RWPE2 (cell line): ENCODE measurements at places on chromosomes 7 and 10.

GRCh38 chr10:103980288-103980906 lies 13.5 kb downstream of the SLK start:
- H3K36me3 ChIP-seq: peaks cover 6% of the 10 kb centered on the region; the same call in 1 of the 2 replicates
- H3K4me3 ChIP-seq: no peak overlapping the region
- no peak for DNase-seq
- no peaks in the 10 kb centered on the region for H3K27me3 ChIP-seq
- H3K4me1 ChIP-seq: peaks cover 18% of the 10 kb centered on the region

DNA sequence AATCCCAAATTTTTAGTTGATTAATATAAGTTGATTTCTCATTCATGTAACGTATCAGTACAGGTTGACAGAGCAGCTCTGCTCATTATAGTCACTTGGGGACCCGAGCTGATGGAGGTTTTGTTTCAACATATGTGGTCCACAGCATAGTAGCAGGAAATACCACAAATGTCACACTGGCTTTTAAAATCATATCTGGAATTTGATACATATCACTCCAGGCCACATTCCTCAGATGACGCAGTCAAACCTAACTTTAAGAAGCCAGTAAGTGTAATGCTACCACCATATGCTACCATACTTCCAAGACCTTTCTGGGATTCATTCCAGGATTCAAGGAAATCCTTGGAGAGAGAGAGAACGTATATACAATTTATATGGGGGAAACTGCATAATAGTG lies 156.3 kb downstream of the PHF14 start:
- H3K27ac ChIP-seq: no peak overlapping the region
- H3K27me3 ChIP-seq: no peaks in the 10 kb centered on the region
- no peak overlapping the region for H3K4me3 ChIP-seq
- DNase-seq: no peak
- peaks cover under 1% of the 10 kb centered on the region; the same call in 1 of the 2 replicates for H3K36me3 ChIP-seq

DNA sequence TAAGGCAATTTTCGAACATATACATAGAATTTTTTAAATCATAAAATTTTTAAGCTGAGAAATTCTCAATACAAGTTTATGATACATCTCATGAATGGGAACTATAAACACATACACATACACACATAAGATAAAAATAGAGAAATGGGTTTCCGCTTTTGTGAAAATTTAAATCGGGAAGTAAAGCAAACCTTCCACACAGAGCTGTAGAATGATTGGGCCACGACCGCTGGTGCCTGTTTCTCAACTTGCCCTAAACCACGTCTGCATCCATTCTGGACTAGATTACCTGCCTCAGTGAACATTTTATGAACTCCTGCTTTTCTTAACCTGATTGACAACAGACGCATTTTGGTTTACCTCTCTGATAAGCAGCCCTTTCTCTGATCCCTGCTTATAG lies 264.4 kb downstream of the SKAP2 start:
- no peak for DNase-seq
- H3K27me3 ChIP-seq: no peaks in the 10 kb centered on the region
- H3K27ac ChIP-seq: no peak overlapping the region
- H3K4me3 ChIP-seq: no peak overlapping the region
- no peaks in the 10 kb centered on the region for H3K36me3 ChIP-seq

DNA sequence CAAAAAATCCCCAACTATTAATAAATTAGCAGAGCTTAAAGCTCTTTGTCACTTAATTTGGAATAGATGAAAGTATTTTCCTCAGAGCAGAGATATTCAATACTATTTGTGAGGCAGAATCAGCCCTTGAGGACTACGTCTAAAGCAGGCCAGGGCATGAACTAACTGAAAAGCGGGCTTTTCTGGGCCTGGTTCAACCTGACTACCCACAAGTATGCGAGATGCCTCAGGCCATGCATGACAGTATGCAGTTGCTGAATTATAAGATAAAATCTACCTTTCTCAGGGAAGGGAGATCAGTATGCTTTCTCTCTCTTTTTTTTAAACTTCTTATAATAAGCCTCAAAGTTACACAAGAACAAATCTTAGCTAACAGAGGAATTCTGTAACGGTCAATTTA lies 20.1 kb downstream of the TMEM168 start:
- no peak overlapping the region for H3K4me3 ChIP-seq
- H3K4me1 ChIP-seq: peaks cover 23% of the 10 kb centered on the region
- no peaks in the 10 kb centered on the region for H3K27me3 ChIP-seq
- peak overlapping the region; percentile 72 for H3K27ac ChIP-seq
- DNase-seq: peak; percentile 90

DNA sequence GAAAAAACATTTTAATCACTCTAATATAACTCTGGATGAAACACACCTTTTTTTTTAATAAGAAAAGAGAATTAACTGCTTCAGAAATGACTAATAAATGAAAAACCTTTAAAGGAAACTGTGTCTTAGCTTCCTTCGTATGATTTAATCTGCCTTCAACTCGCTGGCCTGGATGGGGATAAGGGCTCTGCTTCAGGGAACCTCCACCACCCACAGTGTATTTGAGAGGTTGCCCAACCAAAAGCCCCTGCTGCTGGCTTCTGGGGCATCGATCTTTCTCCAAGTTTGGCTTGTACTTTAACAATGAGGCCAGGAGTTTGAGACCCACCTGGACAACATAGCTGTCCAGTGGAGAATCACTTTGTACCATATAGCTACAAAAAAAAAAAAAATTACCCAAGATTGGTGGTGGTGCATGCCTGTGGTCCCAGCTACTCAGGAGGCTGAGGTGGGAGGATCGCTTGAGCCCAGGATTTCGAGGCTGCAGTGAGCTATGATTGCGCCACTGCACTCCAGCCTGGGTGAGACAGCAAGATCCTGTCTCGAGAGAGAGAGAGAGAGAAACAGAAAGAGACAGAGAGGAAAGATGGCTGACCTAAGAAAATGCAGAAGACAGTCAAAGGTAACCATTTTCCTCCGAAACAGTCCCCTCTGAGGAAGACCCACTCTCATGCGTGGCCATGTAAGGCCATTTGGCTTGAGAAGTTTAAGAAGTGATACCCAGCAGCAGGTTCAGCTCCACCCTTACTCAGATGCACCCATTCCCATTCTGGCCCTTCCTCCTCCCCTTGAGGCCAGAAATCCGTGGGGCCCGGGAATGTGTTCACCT lies 13.6 kb upstream of the LIMK1 start:
- DNase-seq: no peak
- no peak overlapping the region for H3K4me3 ChIP-seq
- H3K27me3 ChIP-seq: no peaks in the 10 kb centered on the region
- H3K36me3 ChIP-seq: no peaks in the 10 kb centered on the region
- H3K4me1 ChIP-seq: no peaks in the 10 kb centered on the region
- H3K27ac ChIP-seq: no peak overlapping the region

DNA sequence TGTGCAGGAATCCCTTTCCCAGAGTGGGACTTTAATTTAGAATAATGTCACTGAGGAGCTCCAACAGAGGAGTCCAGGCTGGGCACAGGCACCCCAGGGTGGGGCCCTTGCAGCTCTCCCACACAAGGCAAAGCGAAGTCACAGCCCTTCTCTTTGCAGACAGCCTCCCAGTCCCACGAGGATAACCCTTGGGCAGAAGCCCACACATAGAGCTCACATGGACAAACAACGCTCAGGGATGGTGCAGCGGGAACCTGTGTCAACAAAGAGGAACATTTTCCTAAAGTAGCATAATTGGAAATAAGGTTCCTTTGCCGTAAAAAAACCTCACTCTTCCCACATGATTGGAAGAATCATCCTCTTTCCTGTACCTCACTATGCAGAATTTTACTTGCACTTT lies 29.3 kb upstream of the GGCT start:
- no peaks in the 10 kb centered on the region for H3K36me3 ChIP-seq
- no peak overlapping the region for H3K27ac ChIP-seq
- H3K4me3 ChIP-seq: no peak overlapping the region

DNA sequence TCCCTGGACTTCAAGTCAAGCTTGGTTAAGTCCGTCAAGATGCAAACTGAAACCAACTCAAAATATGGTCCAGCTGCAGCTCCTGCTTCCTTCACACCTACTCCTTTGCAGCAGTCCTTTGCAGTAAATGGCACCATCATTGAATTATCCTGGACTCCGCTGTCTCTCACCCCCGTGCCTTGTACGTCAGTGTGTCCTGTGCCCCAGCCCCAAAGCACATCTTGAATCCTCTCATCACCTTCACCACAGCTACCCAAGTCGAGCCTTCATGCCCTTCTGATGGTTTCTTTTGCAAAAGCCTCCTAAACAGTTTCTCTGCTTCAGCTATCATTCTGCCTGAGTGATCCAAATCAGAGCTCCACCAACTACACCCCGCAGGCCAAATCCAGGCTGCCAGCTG lies 88.4 kb upstream of the LEP start:
- DNase-seq: no peak
- H3K36me3 ChIP-seq: no peaks in the 10 kb centered on the region
- H3K4me1 ChIP-seq: no peaks in the 10 kb centered on the region
- no peaks in the 10 kb centered on the region for H3K27me3 ChIP-seq
- no peak overlapping the region for H3K4me3 ChIP-seq

DNA sequence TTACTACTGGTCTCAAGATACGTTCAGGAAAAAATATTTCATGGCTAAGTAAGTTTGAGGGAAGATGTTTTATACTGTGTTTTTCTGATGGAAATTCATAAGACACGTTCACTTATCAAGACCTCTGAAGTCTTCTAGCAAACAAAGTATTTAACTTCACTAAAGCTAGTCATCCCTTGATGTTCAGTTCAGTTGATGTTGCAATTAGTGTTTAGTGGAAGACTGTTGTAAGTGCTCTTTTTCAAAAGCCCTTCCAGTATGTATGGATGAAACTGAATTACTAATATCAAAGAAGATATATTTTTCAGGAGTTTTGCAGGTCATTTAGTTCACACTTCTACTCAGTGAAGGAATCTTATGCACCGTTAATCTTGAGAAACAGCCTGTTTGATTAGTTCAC lies 25.1 kb downstream of the CUL1 start:
- no peaks in the 10 kb centered on the region for H3K36me3 ChIP-seq
- no peak for DNase-seq
- no peak overlapping the region for H3K4me3 ChIP-seq
- peaks cover 4% of the 10 kb centered on the region for H3K4me1 ChIP-seq
- H3K27me3 ChIP-seq: no peaks in the 10 kb centered on the region

DNA sequence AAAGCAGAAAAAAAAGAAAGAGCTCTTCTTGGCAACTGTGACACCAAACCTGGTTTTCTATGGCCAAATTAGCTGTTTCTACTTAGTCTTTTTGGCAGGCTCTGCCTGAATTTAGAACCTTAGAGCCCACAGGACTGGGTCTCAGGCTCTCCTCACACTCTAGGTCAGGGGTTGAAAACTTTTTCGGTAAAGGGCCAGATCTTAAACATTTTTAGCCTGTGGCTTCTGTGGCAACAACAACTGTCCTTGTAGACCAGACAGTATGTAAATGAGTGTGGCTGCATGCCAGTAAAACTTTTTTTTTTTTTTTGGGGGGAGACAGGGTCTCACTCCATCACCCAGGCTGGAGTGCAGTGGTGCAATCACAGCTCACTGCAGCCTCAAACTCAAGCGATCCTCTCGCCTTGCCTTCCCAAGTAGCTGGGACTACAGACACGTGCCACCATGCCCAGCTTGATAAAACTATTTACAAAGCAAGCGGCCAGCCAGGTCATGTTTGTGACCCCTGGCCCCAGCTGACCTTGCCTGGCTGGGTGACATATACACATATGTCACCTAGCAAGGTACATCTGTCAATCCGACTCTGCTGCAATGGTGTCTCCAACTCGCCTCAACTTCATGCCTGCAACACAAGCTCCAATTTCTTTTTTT lies 17.4 kb downstream of the KPNA7 start:
- no peak overlapping the region for H3K4me3 ChIP-seq
- DNase-seq: no peak
- peaks cover 5% of the 10 kb centered on the region for H3K4me1 ChIP-seq
- no peak overlapping the region for H3K27ac ChIP-seq

GRCh38 chr7:118059209-118059608 lies 124.8 kb upstream of the LSM8 start:
- no peak for DNase-seq
- H3K27ac ChIP-seq: no peak overlapping the region
- no peak overlapping the region for H3K4me3 ChIP-seq

DNA sequence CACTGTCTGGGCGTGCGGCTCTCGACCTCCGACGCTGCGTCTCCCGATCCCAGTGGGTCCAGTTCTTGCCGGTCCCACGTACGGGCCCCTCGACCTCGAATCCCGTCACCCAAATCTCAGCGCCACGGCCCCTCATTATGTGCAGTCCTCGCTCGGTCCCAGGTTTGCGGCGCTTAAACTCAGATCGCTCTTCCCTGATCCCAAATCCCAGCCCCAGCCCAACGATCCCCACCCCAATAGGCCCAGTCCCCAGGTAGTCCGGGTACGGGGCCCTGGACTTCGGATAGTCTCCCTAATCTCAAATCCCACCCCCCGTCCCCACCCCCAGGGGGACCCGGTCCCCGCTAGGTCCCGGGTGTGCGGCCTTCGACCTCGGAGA lies 666 bp downstream of the HNRNPF start:
- peak overlapping the region; percentile 91 for H3K27ac ChIP-seq
- no peaks in the 10 kb centered on the region for H3K27me3 ChIP-seq
- peaks cover 36% of the 10 kb centered on the region for H3K36me3 ChIP-seq
- peaks cover 21% of the 10 kb centered on the region for H3K4me1 ChIP-seq
- peak overlapping the region; percentile 46 for H3K4me3 ChIP-seq

GRCh38 chr10:104479906-104480593 lies 126.4 kb downstream of the CFAP58 start:
- no peaks in the 10 kb centered on the region for H3K27me3 ChIP-seq
- no peak overlapping the region for H3K4me3 ChIP-seq
- H3K36me3 ChIP-seq: no peaks in the 10 kb centered on the region
- no peak for DNase-seq
- H3K4me1 ChIP-seq: no peaks in the 10 kb centered on the region

- no peaks in the 10 kb centered on the region for H3K27me3 ChIP-seq
- no peak overlapping the region for H3K4me3 ChIP-seq
- H3K4me1 ChIP-seq: peaks cover 7% of the 10 kb centered on the region
- no peaks in the 10 kb centered on the region for H3K36me3 ChIP-seq
Measured at GRCh38 chr7:18770154-18770811, 274.7 kb downstream of the HDAC9 start.

DNA sequence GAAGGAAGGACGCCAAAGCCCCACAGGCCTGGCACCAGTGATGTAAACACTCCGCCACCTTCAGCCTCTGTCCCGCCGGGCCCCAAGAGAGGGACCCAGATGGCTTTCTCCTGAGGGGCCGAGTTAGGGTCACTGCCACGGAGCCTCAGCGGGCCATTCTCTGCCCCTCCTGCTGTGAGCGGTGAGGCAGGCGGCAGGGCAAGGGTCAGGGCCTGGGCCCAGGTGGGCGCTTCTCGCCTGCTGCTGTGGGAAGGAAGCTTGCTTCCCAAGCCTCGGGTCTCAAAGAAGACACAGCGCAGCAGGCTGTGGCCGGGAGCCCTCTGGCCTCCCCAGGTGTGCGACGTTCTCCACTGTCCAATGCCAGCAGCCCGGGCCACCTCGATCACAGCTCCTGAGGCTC lies 84.8 kb downstream of the PROSER2 start:
- no peaks in the 10 kb centered on the region for H3K27me3 ChIP-seq
- DNase-seq: no peak
- H3K27ac ChIP-seq: no peak overlapping the region
- H3K4me3 ChIP-seq: no peak overlapping the region
